ENCODE measurements at places on chromosomes 3 and 15.

DNA sequence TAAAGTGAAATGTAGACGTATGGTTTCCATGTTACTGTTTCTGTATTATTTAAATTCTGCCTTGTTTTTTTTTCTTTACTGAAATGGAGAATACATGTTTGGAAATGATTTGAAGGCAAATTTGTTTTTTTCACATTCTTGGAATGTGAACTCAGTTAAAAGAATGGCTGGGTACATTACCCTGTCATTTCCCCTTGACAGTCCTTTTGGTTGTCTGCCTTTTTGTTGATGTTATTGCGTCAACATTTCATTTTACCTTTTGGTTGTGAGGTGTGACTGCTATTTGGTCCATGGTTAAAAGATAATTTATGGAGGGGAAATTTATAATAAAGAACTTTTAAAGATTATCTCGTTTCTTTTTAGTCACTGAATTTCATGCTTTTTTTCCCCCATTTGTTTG lies 3.2 kb upstream of the GPR171 start:
- DNase-seq = no peak

GRCh38 chr3:52923963-52924362 lies 26.6 kb upstream of the STIMATE start:
- no peak for DNase-seq

- peak; percentile 90 for DNase-seq
These were observed 129.9 kb upstream of the TGFBR2 start for GRCh38 chr3:30476368-30477084.

- DNase-seq = no peak
These were observed 38.2 kb downstream of the FILIP1L start for GRCh38 chr3:100075851-100076730.

DNA sequence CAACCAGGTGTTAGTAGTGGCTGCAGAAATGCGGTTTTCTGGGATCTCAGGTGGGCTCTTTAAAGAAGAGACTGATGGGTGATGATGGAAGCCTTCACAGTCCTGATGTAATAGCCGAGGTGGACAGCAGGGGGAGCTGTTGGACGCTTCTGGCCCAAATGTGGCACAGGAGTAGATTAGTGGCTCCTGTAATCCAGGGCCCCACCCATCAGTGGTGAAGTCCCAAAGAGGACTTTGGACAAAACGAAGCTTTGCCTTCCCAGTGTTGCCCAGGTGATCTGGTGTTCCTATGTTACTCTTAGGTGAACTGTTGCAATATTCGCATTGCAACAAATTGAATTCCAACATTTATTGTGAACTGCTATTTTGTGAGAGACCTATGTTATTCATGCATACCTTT lies 31.8 kb upstream of the MYZAP start:
- no peak for DNase-seq

All from LNCaP clone FGC (cell line).